Neural progenitor cell (in vitro differentiated cells): ENCODE measurements at places on chromosomes 12 and 14.

- no peak for DNase-seq
Measured at GRCh38 chr12:105289114-105289904, 41.2 kb upstream of the C12orf75 start.

GRCh38 chr12:102321305-102322082 lies 123.9 kb upstream of the PMCH start:
- DNase-seq: no peak

DNA sequence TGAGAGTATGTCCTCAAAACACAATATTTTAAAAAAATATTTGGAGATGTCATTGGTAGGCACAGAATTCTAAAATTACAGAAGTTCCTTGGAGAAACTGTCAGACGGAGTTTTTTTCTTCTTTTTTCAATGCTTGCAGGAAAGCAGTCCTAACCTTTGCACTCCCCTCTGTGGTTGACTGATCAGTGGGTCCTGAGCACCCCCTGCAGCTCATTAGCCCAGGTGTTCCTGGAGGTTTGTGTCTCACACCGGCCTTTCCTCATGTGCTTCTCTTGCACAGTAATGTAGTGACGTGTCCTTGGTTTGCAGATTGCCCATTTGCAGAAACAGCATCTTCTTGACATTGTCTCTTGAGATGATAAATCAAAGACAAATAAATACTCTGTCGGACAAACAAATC lies 513.0 kb downstream of the TMEM121 start:
- no peak for DNase-seq

- no peak for DNase-seq
Measured at GRCh38 chr12:22797701-22798100, 172.7 kb downstream of the ETNK1 start.

DNA sequence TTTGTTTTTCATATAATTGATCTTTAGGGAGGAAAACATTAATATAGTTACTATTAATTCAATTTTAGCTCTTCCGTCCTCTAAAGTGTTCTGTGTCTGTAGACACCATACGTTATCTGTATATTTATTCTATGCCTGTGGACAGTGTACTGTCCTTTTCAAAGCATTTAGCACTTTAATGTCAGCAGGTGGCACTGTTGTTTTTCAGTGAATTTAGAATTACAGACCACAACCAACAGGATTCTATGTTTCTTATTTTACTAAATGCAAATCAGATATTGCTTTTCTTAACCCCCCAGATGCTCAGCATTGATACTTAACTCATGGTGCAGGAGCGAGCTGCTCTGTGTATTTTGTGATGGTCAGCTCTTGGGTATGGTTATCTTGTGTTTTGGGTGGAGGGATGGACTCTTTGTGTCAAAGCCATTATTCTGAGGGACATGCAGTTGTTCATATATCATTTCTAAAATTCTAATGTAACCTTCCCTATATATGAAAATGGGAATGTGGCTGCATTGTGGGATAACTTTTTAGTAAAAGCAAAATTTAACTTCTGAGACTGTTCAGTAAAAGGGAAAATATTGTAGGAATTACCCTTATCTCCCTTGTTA lies 65.2 kb downstream of the PAPOLA start:
- peak; percentile 41 for DNase-seq

DNA sequence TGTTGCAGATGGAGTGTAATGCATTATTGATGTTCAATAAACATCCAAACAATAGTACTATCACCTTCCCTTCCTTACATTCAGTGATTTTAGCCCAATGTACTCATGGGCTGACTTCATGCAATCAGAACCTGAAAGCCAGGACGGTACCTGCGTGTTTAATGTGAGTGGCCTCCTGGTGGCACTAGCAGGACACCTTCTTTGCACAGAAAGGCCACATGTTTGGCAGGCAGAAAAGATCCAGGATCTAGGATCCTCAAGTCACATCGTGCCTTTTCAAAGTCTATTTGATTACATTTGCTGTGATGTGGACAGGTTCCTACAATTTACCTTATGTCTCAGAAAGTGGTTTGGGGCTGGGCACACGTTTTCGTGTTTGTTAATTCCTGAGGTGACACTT lies 82.9 kb downstream of the NEDD1 start:
- DNase-seq: peak; percentile 80

GRCh38 chr12:47867495-47867941 lies 37.3 kb downstream of the VDR start:
- no peak for DNase-seq

DNA sequence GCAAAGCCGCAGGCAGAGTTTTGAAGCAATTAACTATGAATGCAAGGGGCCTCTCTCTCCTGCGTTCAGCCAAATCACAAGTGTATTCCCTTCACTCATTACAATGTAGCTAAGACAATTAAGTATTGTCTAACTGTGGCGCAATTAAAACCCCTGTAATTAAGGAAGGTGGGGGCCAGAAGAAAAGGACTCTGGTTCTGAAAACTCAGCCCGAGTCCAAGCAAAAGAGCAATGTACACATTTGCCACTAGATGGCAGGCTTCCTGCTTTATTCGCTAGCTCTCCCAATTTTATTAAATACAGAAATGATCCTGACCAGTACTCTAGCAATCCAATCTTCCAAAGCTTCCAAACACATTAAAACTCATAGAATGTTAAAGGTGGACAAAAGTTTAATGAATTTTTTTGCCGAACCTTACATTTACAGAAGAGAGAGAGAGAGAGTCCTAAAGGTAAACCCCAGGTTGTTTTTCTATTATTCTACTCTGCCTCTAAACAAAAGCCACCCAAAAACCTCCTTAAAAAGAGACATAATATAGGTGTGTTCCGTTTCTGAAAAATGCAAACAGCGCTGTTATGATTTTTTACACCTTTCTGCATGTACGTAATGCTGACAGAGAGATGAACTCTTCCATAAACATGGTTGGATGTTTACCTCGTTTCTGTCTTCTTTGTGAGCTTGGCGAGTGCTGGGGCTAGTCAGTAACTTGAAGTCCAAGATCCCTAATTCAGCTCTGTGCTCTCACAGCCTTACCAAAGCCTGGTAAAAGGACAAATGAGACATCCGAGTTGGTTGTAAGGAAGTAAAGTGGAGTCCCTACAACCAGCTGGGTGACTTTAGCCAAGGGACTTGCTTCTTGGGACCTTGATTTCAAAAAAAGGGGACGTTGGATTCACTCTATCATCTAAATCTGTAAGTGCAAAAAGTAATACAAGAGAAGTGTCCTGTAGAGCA lies 50.9 kb upstream of the VASH1 start:
- DNase-seq: peak; percentile 66

DNA sequence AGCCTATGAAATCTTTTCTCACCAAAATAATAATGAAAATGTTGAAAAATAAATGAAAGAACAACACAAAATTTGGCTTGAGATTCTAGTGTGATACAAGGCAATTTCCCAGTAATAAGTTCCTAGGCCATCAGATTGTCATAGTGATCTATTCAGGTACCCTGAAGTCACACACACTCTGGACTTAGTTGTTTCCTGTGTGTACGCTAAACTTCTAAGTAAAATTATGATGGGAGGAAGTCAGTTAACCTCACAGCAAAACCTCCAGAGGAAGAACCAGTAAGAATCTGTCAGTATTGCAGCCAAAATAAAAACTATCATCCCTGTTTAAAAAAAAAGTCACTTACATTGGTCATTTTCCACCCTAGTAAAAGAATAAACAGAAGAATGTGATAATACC lies 81.9 kb downstream of the DBX2 start:
- DNase-seq: no peak

DNA sequence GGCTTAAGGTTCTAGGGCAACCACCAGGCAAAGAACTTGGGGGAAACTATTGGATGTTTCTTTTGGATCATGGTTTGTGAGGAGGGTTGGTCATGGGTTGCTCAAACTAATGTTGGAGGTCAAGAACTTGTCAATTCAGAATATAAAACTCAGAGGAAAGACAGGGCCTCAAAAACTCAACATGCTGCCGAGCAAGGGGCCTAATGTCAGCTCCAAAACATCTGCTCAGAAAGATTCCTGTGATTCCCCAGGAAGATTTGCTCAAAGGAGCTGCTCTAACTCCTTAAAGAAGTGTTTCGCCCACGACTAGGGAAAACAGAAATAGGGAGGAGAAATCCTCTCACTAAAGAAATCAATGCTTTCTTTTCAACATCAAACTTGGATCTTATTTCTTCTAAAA lies 3.7 kb upstream of the IGF1 start:
- DNase-seq: no peak

GRCh38 chr12:129762436-129762835 lies 141.4 kb downstream of the TMEM132D start:
- DNase-seq: no peak

GRCh38 chr14:22025879-22026278 lies 352.3 kb upstream of the OR4E1 start:
- DNase-seq: no peak

GRCh38 chr12:111822886-111823285 lies 19.1 kb upstream of the MAPKAPK5 start:
- DNase-seq: no peak

DNA sequence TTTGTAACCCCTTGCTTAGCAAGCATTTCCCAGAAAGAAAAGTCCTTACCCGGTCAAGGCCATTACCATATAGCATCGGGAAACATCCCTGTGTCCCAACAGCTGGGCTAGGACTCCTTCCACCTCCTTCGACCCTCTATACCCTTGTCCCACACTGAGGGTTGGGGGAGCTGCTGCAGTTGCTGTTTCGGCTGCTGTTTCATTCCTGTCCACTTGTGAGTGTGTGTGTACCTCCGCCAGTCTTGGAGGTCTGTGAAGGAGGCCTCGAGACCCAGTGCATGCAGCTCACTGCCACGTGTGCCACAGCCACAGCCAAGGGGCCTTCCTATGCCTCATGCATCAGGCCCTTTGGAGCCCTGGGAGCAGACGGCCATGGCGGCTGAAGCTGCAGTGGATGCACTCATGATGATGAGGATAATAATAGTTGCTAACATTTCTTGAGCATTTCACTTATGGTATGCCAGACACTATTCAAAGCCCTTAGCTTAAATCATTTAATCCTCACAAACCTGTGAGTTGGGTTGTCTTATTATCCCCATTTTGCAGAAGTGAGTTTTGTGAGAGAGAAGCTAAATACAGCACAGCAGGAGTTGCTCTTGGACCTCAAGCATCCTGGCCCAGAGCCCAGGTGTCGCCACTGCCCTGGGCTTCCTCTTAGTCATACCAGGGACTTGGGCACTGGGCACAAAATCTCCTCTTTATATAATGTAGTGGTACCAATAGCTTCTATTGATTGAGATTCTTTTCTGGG lies 156.5 kb downstream of the PRKCH start:
- no peak for DNase-seq

DNA sequence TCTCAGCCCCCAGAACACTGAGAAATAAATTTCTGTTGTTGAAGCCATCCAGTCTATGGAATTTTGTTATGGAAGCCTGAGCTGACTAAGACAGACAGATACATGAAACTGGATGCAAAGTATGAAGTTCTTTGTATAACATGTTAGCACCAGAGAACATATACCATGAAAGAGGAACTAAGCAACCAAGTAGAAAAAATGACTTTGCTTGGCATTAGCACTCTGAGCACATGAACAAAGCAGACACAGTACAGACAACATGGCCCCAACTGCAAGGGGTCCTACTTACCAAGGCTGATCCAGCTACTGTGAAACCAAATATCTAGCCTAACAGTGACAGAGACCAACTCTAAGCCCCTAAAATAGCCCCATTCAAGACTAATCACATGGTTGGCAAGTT lies 13.8 kb downstream of the EXOC5 start:
- no peak for DNase-seq

GRCh38 chr14:52175982-52176502 lies 91.5 kb upstream of the PTGDR start:
- no peak for DNase-seq

- peak; percentile 87 for DNase-seq
Measured at GRCh38 chr14:69535230-69535848, 39.3 kb downstream of the CCDC177 start.

DNA sequence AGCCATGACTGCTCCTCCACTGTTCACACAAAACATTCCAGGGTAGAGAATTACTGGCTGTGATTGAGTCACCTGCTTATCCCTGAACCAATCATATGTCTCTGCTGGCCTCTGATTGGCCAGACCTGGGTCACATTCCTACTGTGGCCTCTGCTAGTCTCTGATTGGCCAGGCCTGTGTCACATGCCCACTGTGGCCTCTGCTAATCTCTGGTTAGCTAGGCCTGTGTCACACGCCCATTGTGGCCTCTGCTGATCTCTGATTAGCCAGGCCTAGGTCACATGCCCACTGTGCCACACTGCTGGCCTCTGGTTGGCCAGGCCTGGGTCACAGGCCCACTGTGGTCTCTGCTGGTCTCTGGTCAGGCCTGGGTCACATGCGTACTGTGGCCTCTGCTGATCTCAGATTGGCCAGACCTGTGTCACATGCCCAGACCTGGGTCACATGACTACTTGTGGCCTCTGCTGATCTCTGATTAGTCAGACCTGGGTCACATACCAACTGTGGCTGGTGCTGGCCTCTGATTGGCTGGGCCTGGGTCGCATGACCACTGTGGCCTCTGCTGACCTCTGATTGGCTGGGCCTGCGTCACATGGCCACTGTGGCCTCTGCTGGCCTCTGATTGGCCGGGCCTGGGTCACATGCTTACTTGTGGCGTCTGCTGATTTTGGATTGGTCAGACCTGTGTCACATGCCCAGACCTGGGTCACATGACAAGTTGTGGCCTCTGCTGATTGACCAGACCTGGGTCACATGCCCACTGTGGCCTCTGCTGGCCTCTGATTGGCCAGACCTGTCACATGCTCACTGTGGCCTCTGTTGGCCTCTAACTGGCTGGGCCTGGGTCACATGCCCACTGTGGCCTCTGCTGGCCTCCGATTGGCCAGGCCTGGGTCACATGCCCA lies 251.6 kb downstream of the SLC15A4 start:
- no peak for DNase-seq

- no peak for DNase-seq
Measured at GRCh38 chr12:1697271-1697670, 6.4 kb downstream of the ADIPOR2 start.

GRCh38 chr14:68681256-68682011 lies 111.4 kb downstream of the ZFP36L1 start:
- no peak for DNase-seq

GRCh38 chr14:71695611-71696350 lies 236.4 kb upstream of the RGS6 start:
- DNase-seq: no peak

GRCh38 chr12:24840046-24840800 lies 108.7 kb downstream of the BCAT1 start:
- DNase-seq: no peak

- no peak for DNase-seq
Measured at GRCh38 chr14:62369919-62370560, 607.8 kb downstream of the SNAPC1 start.

GRCh38 chr12:123966596-123966995 lies 6.0 kb downstream of the CCDC92 start:
- DNase-seq: no peak

DNA sequence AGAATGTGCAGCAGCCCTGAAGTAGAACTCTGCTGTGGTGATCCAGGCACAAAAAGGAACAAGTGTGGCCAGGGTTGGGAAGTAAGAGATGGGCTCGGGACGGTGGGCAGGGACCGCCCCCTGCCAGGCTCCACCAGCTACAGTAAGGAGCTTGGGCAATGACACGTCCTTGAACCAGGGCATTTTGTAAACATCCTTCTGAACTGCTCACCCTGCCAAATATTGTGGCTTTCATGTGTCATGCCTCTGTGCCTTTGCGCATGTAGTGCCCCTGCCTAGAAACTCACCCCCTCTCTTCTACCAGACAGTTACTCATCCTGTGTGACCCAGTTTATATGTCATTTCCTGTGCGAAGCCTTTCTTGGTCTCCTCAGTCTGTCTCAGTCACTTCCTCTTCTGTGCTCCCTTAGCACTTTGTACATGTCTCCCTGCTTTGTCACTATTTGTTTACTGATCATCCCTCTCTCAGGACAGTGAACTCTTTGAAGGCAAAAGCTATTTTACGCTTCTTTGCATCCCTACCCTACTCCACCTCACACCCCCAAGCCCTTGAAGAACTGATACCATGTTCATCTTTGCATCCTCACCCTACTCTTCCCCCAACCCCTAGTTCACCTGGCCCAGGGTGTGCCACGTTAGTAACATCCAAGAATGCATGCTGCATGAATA lies 108.9 kb upstream of the PLEKHG7 start:
- no peak for DNase-seq
